ENCODE measurements at places on chromosomes 1 and 21.
A peak's percentile ranks its signal among the peaks of the same experiment; 100 is the strongest.

DNA sequence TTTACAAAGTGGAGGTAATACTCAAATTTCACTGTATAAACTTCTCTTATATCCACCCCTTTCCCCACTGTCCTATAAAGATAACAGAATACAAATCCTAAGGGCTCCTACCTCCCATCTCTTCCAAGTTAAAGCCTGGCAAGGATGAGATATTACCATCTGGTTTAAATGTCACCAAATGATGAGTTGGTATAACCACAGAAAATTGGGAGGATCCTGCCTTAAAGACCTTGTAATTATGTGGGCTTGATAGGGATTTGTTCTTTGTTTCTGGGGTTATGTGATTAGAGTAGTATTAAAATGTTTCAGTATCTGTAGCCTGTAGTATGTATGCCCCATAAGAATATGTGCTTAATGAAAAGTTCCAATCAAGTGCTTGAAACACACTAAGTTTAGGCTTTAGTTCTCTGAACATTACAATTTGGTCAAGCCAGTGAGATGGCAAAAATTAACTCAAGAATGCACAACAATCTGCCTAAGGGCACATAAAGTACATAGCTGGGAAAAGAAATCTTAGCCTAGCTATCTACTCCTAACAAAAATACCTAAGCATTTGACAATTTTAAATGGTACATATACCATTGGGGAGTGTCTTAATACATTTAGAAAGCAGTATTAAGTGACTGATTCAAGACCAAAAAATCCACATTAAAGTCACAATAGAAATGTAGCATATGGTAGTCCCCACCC lies 14.0 kb downstream of the KDM5B start:
- DNase-seq = no peak

DNA sequence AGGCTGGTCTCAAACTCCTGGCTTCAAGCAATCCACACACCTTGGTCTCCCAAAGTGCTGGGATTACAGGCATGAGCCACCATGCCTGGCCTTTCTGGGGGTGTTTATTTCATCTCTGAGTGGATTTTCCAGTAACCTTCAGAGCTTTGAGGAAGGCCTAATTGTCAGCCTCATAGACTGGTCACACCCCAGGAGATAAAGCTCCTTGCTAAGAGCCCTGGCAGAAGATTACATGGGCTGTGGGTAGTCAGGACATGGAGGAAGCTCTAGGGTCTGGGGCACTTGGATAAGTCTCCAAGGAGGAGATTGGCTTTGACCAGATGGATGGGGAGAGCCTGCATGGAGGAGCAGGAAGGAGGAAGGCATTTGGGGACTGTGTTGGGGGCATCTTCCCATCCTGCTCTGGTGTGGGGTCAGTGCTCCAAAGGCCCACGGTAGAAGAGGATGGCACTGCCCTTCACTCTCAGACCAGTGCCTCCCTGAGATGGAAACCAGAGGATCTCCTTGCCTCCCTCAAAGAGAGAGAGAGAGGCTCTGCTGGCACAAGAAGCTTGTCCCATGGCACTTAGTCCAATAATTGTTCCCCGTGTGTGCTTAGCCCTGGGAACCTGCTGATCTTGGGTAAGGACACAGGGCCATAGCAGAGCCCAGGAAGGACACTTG lies 14.7 kb upstream of the GSTM4 start:
- no peak for DNase-seq

GRCh38 chr1:180534214-180534613 lies 24.6 kb upstream of the OVAAL start:
- DNase-seq = no peak

GRCh38 chr1:45012639-45013278 lies 705 bp downstream of the UROD start:
- DNase-seq = no peak

GRCh38 chr21:44765231-44766013 lies 36.2 kb downstream of the UBE2G2 start:
- DNase-seq = no peak

- DNase-seq = no peak
Measured at GRCh38 chr1:12384836-12385456, 155.1 kb downstream of the VPS13D start.

DNA sequence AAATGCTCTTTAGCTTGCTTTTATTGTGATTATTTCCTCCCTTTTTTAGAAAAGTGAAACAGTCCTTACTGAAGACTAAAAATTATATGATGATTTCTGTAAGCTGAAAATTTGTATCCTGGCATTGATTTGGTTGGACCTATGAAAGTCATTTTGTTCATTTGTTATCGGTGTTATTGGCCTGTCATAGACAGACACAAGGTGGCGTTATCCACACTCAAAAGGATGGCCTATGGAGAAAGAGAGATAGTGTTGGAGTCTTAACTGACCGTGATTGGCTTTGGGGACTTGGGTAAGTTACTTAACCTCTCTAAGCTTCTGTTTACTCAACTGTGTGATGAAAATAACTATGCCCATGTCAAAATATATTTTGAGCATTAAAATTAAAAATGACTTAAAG lies 203.6 kb upstream of the CHODL start:
- DNase-seq = no peak

- no peak for DNase-seq
Measured at GRCh38 chr1:186438567-186438966, 22.3 kb downstream of the PDC start.

- DNase-seq = no peak
Measured at GRCh38 chr1:184287001-184287400, 99.8 kb upstream of the C1orf21 start.

DNA sequence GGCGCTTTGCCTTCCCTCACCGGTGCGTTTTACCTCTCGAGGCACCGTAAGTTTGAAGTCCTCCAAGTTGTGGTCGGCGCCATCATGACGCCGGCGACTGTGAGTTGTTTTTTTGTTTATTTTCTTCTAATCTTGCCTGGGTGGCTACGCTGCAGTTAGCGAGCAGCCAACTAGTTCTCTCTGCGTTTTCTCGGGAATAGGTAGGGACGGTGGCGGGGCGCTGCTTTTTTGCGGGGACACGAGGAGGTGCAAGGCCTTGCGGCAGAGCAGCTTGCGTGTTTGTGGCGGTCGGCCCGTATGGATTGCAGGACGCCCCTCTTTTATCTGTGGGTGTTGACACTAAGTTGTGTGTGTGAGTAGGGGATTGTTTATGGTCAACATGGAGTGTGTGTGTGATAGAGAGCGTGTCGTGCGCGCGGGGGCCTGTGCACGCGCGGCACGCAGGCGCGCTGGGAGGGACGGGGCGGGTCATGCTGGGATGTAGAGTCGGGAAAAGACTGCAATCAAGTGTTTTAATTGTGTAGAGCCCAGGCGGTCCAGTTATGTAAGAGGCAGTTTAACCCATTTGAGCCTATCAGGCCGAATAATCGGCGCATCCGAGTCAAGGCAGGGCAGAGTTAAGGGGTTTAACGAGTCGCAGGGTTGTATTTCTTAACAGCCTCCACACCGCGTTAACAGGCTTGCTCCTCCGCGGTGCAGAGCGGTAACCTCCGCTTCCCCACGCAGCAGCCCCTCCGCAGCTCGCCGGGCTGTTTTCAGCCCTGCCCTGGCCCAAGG lies 1.2 kb upstream of the NEGR1 start:
- no peak for DNase-seq

DNA sequence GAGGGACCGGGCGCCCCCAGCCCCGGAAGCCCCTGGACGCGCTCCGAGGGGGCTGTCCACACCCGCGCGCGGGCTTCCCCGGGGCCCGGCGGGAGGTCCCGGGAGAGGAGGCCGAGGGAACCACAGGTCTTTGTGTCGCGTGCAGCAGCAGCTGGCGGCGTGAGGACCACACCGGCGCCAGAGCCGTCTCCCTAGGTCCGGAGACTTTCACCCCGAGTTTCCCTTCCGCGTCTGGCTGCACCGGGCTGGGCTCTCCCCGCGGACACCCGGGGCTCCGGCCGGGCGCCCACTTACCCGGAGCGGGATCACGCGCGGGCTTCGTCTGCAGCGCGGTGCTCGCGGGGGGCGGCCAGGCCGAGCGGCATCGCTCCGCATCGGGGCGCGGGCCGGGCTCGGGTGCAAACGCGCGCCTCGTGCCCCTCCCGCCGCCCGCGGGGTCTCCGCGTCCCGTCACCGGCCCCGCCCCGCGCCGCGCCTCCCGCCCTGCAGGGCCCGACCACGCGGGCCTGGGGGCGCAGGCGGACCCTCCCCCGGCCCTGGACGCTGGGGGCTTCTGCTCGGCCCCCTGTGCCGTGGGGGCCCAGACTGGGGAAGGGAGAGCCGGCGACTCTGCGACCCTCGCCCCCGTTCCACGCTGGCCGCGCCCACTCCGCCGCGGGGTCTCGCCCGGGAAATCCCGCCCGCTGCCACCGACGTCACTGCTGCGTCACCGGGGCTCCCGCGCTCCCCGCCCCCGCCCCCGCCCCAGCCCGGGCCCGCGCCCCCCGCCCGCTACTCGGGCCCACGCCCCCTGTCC lies at the start of gene GNG4:
Gene GNG4, minus strand, starts transcription at position 417 of the 796 bp plus-strand sequence. CDS start 65,946 bp downstream, outside the sequence.
- DNase-seq = peak; percentile 67

GRCh38 chr1:54016343-54017282 lies 1.4 kb downstream of the LDLRAD1 start:
- DNase-seq = no peak

- DNase-seq = no peak
Measured at GRCh38 chr1:30129001-30129408, 594.4 kb downstream of the MATN1 start.

DNA sequence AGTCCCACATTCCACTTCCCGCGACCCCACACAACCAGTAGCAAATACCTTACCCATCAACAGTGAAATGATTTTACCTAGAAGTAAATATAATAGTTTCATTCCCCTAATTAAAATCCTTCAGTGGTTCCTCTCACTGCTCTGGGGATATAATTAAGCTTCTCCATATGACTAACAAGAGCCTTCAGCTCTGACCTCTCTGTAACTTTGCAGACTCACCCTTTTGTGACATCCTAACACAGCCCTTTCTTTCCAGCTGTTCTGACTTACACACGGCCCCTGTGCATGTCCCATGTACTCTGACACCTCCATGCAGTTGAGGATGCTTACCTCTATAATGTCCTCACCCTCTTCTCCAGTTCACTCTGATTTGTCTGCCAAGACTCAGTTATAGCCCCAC lies 137.3 kb upstream of the SPAG17 start:
- no peak for DNase-seq

All from GM19239 (cell line).